ENCODE measurements at places on chromosomes 16 and 17.

GRCh38 chr17:31401456-31402254 lies 10.2 kb downstream of the RAB11FIP4 start:
- no peak for DNase-seq

DNA sequence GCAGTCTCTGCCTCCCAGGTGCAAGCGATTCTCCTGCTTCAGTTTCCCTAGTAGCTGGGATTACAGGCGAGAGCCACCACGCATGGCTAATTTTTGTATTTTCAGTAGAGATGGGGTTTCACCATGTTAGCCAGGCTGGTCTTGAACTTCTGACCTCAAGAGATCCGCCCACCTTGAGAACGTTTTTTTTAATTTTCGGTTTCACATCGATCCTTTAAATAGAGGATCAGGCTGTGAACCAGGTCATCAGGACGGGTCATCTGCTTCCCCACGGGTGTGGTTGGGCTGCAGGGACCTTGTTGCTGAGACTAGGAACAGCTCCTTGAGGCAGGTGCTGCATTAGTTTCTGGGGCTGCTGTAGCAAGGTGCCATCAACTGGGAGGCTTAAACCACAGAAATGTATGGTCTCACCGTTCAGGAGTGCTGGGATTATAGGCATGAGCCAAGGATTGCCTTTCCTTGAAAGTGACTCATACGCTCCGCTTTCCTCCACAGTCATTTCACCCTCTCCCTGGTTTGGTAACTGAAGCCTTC lies 7.9 kb upstream of the NAGPA start:
- DNase-seq = peak; percentile 93

DNA sequence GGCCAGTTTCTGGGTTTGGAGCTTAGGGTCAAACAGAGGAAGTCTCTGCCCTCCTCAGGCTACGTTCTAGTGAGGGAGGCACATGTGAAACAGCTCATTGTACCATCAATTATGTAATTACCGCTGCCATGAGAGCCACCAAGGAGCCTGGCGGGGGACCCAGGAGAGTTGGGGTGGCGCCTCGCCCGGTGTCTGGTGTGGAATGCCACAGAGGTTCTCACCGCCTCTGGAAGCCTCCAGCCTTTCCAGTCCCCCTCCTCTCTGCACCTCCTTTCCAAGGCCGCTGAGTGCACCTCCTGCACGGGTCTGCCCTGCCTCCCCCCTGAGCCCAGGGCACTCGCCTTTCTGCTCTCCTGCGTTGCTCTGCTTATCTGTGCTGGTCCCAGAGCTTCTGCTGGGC lies 51.4 kb downstream of the SREBF1 start:
- no peak for DNase-seq

DNA sequence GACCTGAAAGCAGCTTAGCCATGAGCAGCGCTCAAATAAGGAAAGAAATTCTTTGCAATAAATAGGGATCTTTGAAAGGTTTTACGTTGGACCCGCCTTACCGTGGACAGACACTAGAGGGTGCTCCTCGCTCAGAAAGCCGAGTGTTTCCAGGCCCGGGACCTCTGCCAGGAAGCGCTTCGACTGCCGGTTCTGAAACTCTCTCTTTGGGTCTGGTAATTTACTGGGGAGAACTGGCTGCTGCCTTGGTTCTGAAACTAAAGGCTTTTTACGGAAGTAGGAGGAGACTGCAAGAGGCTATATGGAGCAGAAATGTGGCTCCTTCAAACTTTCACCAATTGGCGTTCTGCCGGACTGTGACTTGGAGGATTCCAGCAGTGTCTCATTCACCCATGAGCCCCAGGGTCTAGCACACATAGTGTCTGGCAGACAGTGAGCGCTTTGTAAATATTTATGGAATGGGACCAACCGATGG lies 45.6 kb upstream of the HOXB9 start:
- peak; percentile 59 for DNase-seq

GRCh38 chr17:28871056-28871579 lies 16.3 kb downstream of the ERAL1 start:
- no peak for DNase-seq

DNA sequence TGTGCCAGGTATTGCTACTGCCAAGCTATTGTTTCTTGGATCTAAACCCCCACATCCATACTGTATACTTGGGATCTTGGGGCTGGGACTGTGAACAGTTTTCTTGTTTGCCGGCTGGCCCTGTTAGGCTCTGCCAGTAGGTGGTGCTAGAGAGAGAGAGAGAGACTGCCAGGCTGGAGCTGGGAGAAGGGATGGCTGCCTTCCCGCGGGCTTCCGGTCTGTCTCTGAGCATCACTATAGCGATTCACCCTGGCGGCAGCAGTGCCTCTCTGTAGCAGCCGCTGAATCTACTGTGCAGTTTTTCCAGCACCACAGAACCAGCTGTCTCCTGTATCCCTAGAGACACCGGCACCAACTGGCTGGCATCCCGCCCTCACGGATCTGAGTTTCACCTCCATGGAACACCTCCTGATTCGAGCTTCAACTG lies 201.2 kb downstream of the UTP18 start:
- peak; percentile 15 for DNase-seq

DNA sequence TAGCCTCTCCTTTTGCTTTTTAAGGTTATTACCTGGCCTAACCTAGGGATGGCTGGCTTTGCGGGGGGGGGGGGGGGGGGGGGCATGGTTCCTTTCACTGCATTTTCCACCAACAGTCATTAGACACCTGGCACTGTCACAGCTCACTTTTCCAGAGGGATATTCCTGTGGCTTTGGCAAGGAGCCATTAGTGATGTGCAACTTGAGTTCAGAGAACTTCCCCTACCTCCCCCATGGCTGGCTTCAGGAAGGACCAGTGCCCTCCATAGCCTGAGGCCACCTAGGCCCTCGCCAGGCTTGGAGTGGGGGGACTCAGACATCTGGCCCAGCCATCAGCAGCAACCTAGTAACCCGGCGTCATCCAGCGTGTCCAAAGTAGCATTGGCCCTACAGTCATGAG lies 234.6 kb downstream of the CPPED1 start:
- DNase-seq = no peak

DNA sequence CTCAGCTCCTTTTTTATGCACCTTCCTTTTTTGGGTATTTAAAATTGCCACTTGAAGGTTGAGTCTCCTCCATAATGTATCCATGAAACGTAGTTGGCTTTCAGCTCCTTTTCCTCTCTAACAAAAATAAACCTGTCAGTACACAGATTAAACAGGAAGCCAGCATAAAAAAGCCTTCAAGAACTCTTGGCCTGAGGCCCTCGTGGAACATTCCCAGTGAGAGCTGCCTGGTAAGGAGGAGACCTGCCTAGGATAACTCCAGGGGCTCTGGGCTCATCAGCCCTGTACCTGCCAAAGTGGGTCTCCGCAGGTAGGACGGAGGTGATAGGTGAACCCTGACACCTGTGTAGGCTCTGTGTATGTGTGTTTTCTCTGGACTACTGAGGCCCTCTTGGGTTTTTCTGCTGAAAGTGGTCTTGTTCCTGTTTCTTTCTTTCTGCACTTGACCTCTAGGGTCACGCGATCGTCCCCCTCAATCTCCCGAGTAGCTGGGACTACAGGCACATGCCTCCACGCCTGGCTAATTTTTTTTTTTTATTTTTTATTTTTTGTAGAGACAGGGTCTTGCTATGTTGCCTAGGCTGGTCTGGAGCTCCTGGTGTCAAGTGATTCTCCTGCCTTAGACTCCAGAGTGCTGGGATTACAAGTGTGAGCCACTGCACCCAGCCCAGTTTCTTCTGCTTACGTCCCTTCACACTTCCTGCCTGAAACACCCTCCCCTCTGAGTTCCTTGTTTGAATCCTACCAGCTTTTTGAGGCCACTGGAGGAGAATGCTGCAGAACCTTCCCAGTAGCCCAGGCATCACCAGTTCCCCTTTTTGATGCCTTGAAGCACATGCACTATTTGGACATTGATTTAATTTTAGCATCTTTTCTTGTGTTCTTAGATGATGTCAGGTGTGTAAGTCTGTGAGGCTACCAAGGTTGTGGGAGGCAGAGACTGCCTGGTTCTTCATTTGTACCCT lies 9.8 kb downstream of the PGS1 start:
- DNase-seq = peak; percentile 68

- no peak for DNase-seq
Observed at GRCh38 chr17:21019976-21020586, 22.7 kb downstream of the USP22 start.

GRCh38 chr17:61461586-61461966 lies 9.4 kb downstream of the TBX4 start:
- no peak for DNase-seq

DNA sequence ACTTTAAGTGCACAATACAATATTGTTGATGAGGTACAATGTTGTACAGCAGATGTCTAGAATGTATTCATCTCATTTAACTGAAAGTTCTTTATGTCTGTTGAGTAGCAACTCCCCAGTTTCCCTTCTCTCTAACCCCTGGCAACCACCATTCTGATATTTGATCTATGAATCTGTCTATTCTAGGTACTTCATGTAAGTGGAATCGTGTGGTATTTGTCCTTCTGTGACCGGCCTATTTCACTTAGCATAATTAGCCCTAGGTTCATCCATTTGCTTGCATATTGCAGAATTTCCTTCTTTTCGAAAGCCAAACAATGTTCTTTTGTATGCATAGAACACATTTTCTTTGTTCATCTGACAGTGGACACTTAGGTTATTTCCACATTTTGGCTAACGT lies 10.8 kb downstream of the RGS9 start:
- DNase-seq = no peak

- DNase-seq = peak; percentile 91
Observed at GRCh38 chr17:65561452-65562205, at the start of gene AXIN2. Gene AXIN2, minus strand, starts transcription at chr17:65561648. Its CDS starts 3,028 bp downstream, at chr17:65558620.

DNA sequence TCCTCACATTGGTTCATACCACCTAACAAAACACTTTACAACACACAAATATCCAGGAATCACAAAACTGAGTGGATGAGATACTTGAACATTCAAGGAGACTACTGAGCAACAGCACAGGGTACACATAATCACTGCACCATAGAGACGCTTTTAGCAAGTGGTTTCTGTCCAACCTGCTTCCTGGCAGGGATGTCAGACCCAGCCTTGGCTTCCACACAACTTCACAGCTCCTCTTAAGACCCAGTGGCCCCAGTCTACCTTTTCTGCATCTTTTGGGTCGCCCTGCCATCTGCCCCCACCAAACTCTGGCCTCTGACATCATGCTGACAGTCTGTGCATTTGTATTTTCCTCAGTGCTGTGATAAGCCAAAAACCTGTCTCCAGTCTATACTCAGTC lies 5.9 kb upstream of the CORO6 start:
- DNase-seq = no peak

- no peak for DNase-seq
Observed at GRCh38 chr16:69934044-69934443, 17.1 kb upstream of the CLEC18A start.

DNA sequence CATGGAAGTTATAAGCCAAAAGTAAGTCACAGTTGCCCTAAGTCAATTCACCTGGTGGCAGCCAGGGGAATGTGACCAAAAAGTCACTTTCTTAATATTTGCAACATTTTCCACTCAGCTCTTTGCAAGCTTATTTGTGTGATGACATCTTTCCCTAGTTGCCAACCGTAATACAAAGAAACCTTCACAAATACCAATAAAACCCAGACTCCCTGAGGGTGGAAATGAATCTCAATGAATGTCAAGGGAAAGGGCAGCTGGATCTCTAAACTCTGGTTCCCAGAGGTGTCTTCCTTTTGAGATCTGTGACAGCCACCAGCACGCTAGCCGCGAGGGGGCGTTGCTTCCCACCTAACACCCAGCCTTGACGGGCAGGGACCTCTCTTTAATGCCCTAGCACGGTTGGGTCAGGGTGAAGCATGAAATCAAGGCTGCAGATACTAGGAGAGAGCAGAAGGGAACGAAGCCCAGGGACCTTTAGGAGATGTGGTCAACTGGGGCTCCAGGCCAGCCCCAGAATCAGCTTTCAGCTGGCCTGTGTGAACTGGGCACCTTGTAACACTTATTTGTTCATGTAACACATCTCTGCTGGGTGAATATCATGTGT lies 82.2 kb downstream of the CMC2 start:
- DNase-seq = peak; percentile 34

DNA sequence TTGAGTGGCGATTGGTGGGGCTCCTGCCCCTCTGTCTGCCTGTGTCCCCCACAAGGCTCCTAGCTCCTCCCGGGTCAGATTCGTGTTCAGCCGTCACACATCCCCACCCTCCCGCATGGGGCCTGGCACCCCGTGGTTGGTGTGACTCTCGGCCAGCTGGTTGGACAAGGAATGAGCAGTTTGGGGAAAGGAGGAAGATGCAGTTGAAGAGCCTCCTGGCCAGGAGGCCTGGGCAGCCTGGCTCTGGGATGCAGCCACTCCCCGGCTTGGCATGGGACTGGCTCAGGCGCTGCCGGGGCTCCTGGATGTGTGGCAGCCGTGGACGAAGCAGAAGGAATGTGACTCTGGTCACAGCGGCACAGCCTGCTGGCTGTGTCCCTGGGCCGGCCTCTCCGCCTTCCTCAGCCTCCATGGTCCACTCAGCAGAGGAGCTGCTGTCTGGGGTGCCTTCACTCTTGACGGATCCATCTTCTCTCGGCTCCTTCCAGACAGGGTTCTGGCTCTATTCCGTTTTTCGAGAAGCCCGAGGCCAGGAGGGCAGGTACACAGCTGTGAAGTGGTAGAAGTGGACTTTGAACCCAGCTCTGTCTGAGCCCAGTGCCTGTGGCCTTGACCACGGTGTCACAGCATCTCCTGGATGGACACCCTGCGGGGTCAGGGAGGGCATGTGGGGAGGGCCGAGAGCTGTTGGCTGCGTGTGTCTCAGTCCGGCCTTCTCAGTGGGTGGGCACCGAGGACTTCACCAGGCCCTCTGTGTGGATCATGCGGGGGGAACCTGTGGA lies 2.1 kb downstream of the TRAF7 start:
- DNase-seq = no peak

GRCh38 chr17:66702106-66702936 lies 132.6 kb upstream of the CACNG5 start:
- DNase-seq = peak; percentile 64

- DNase-seq = no peak
Observed at GRCh38 chr17:76079535-76079955, 563 bp downstream of the ZACN start.

GRCh38 chr17:77640916-77641605 lies 317.4 kb upstream of the TNRC6C start:
- no peak for DNase-seq

DNA sequence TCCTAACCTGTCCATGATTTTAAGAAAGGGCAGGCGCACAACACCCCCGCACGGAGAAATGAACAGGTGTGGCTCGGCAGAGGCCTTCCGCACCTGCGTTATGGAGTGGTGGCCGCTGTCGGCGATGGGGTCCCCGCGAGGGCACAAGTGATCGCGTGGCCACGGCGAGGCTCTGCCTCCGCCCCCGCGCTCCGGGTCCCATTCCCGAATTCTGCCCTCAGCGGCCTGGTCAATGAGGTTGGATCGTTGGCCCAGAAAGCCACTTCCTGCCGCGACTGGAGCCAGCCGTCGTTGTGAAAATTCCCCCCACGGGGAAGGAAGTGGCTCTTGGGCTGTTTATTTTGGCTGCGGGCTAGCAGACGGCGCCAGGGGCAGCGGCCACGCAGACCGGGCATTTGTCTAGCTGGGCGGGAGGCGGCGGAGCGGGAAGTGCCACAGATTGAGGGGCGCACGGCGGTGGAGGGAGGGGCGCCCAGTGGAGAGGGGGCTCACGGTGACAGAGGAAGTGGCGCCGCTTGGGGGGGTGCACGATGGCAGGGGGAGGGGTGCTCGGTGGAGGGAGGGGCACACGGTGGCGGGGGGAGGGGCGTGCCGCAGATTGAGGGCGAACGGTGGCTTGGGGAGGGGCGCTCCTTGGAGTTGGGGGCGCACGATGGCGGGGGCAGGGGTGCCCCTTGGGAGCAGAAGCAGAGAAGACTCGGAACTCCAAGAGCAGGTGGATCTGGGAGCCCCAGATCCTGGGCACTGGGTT lies 25.0 kb downstream of the MRC2 start:
- peak; percentile 63 for DNase-seq

- DNase-seq = no peak
Observed at GRCh38 chr17:61412860-61413660, 13.4 kb downstream of the TBX2 start.

- no peak for DNase-seq
Observed at GRCh38 chr17:35210741-35211140, 16.5 kb upstream of the SLC35G3 start.
